ENCODE measurements at places on chromosomes 11 and 22.

GRCh38 chr11:67370351-67371076 is 2.9 kb downstream of the CLCF1 start:
- DNase-seq, result peak; percentile 43

GRCh38 chr11:102664001-102664752 is 39.0 kb upstream of the MMP20 start:
- DNase-seq, result peak; percentile 17

GRCh38 chr11:41286751-41287150 is 172.7 kb downstream of the LRRC4C start:
- DNase-seq, result no peak

- DNase-seq, result no peak
Measured at GRCh38 chr11:116072601-116073410, 568.6 kb upstream of the CADM1 start.

DNA sequence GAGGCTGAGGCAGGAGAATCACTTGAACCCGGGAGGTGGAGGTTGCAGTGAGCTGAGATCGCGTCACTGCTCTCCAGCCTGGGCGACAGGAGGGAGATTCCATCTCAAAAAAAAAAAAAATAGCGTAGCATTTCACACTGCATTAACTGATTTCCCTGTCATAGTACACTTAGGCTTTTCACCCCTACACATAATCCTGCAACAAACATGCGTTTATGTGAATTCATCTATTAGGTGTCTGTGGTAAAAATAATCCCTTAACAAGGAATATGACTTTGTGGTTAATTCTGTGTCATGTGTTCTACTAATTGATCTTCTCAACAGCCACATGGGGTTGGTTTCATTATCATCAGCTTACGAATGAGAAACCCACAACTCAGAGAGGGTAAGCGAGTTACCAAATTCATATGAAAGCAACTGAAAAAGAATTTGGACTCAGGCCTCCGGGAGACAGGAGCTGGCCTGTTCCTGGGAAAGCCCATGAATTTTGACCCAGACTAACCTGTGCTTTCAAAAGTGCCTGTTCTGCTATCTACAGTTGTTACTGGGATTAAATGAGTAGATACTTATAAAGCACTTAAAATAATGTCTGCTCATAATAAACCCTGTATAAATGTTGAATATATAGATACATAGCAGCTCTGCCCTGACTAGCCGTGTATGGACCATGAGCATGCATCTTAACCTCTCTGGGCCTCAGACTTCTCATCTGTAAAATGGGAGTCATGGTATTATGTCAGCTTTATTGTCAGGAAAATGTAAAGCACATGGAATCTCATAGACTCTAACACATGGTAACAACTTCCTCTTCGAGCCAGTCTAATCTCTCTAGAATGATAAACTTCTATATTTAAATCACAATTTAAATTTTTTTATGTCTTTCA is 36.6 kb downstream of the KCNJ1 start:
- DNase-seq, result no peak

GRCh38 chr11:120079750-120080610 is 57.9 kb downstream of the TRIM29 start:
- DNase-seq, result no peak

DNA sequence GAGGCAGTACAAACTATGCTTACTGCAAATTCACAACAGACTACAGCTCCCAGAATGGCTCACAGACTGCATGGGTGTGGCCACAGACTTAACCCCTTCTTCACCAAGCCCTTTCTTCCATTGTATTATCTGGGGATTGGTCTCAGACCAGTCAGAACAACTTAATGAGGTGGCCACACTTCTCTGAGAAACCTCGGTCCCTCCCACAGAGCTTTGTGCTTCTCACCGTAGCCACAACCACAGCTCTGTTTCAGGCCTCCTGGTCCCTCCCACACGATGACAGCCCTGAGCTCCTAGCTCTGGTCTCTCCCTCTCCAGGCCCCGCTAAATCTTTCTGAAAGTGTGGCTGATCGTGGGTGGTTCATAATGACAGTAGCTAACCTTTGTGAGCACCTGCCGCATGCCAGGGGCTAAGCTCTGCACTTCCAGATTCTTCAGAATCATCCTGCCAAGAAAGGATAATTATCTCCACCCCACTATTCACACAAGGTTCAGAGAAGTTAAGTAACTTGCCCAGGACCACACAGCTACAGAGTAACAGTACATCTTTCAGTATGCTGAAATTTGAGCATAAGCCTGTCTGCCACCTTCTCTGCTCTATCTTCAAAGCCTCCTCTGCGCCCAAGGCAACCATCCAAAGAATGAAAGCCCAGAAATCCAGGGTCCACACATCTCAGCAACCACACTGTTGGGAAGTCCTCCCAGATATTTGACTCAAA is 5.4 kb downstream of the PDE2A start:
- no peak for DNase-seq

GRCh38 chr11:15565880-15566279 is 451.2 kb downstream of the INSC start:
- DNase-seq, result no peak

- peak; percentile 100 for DNase-seq
Measured at GRCh38 chr22:26322179-26322905, 106.7 kb upstream of the ASPHD2 start.

- peak; percentile 53 for DNase-seq
Measured at GRCh38 chr22:50112151-50113118, 22.6 kb downstream of the MOV10L1 start.

DNA sequence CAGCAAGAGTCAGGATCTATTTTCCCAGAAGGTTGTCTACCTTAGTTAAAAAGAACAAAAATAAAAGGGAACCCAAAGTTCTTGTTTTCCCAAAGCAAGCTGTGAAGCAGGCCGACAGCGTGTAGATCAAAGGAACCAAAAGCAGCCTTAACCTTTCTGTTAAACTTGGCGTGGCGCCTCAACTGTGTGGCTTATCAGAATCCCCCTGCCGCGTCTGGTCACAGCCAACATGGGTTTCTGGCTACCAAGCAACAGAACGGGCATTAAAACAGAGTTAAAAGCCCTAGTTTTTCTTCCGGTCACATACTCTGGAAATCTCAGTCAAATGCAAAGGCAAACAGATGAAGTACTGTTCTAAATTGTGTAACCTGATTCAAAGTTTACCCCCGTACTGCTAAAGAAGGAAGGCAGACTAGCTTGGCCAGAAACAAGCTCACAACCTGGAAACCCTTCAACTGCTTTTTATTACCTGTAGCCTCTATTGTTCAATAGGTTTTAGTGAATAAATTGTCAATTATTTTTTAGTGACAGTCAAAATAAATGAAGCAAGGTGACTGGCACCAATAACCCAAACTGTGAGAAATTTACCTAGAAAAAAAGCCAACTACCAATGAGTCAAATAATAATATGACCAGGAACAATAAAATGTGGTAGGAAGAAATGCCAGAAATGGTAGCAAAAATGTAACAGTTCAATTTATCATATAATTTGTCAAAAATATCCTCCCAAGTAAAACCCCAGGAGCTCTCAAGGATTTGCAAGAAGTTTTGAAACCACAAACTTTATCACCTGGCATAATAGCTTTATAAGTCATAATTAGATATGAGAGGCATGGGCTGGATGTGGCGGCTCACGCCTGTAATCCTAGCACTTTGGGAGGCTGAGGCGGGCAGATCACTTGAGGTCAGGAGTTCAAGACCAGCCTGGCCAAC is 21.4 kb downstream of the CHKA start:
- DNase-seq, result no peak

DNA sequence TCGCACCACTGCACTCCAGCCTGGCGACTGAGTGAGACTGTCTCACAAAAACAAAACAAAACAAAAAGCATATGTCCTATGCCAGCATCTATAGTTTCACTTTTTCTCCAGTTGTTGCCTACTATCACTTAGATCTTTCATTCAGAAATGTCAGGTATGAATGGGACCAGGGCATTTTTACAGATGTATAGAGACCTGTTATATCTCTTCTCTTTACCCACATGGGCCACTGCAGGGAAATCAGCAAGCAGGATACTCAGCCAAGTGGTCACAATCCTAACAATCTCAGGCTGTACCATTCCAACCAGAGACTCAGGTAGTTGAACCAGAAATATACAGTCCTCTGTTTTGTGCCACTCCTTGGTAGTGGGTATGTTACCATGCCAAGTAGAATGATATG is 16.0 kb upstream of the SREBF2 start:
- no peak for DNase-seq

GRCh38 chr11:114167355-114167754 is 107.8 kb downstream of the ZBTB16 start:
- DNase-seq, result no peak

DNA sequence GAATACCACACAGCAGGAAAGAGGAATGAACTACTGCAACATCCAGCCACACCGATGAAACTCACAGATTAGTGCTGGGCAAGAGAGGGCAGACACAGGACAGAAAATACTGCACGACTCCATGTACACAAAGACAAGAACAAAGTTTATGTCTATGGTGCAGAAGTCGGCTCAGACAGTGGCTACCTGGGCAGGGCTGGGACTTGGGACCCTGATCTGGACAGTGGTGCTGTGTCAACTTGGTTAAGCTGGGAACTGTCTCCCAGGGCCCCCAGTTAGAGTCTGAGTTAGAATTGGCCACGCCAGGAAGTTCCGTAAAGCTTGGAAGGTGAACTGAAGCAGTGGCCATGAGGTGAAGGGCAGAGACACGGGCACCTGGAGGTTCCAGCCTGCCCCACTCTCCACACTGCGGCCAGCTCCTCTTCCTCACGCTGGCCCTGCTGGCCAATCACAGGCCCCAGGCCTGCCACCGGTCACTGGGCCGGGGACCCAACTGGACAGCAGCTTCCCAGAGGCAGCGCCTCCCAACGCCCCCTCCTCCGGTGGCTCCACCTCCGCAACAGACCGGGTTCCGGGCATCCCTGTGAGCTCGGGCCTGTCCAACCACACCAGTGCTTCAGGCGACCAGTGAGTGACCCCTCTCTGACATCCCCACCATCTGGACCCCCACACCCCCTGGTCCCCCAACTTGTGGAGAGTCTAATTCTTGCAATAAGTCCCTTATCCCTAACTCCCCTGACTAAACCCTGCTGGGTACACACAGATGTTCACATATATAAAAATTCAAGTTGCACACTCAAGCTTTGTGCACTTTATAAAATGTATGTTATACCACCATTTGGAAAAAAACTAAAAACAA is 93.7 kb downstream of the MICAL3 start:
- no peak for DNase-seq

- DNase-seq, result peak; percentile 54
Measured at GRCh38 chr11:72735495-72736027, 16.6 kb downstream of the ARAP1 start.

- no peak for DNase-seq
Measured at GRCh38 chr22:25237503-25237902, 18.1 kb downstream of the CRYBB2 start.

- DNase-seq, result no peak
Measured at GRCh38 chr22:47434336-47435203, 672.1 kb downstream of the TBC1D22A start.

- peak; percentile 80 for DNase-seq
Measured at GRCh38 chr11:8766043-8766987, 83.7 kb downstream of the RPL27A start.

GRCh38 chr11:57476757-57477506 is 16.6 kb downstream of the RTN4RL2 start:
- DNase-seq, result peak; percentile 66

Measured in EL (cell line).